ENCODE measurements at places on chromosomes 2 and 18.

DNA sequence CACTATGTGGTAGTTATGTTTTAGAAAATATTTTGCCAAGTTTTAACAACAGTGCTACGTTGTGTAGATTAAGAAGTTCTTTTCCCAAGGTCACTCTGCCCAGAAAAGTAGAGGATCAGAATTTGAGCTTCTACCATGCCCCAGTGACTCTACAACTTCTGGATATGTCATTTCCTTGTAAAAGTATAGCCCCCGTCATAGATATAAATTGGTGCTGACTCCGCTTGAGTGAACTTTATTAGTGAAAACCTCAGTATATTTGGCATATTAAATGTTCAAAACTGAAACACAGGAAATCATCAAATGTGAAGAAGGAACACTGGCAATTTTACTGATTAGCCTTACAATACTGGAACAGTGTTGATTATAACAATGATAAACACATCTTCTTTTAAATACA is 256.7 kb upstream of the UBE2E3 start:
- peak; percentile 41 for DNase-seq

DNA sequence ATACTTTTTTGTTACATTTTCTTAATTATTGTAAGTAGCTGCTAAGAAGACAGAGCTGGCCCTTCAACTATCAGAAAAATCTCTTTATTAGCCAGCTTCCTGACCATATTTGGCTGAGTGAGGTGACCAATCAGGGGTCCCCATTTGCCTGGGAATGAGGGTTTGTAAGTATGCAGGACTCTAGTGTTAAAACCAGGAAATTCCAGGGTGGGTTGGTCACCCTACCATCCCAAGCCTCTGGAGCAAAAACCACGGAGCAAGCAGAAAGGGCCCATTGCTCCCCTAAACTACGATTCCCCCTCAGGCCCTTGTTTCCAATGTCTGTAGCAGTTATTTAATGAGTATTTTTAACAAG is 165.6 kb upstream of the NCKAP5 start:
- no peak for DNase-seq

DNA sequence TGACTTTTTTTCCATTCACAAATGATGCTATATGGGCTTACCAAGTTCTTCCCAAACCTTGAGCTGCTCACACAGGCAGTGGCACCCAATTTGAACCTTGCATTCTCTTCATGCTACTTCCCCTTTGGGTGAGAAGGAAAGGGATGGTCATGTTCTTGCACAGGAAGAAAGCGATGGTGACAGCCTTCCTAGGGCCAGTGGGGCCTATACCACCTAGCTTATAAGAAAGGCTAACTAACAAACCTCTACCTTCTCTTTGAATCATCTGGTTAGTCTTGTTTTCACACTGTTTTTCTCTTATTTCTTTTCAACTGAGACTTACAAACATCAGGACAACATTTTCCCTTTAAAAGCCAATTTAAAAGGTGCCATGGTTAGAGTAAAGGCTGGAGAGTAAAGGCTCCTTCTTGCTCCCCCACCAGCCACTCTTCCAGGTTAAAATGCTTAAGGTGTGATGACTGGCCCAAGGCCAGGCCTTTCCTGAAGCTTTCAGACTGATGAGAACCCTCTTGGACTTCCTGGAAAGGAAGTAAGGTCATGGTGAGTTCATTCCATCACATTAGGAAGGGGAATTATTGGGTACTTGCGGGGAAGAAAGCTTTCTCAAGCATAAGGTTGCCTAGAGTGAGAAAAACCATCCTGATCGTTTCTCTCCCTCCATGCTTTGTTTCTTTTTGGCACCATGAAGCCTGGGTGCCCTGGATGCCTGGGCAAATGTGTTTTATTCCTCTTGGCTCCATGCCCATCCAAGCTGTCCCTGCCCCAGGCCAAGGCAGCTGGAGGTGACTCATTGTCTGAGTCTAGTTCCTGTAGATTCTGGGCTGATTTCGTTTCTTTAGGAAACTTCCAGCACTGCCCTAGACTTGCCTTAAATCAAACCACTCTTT is 41.4 kb upstream of the ITGB6 start:
- peak; percentile 82 for DNase-seq

DNA sequence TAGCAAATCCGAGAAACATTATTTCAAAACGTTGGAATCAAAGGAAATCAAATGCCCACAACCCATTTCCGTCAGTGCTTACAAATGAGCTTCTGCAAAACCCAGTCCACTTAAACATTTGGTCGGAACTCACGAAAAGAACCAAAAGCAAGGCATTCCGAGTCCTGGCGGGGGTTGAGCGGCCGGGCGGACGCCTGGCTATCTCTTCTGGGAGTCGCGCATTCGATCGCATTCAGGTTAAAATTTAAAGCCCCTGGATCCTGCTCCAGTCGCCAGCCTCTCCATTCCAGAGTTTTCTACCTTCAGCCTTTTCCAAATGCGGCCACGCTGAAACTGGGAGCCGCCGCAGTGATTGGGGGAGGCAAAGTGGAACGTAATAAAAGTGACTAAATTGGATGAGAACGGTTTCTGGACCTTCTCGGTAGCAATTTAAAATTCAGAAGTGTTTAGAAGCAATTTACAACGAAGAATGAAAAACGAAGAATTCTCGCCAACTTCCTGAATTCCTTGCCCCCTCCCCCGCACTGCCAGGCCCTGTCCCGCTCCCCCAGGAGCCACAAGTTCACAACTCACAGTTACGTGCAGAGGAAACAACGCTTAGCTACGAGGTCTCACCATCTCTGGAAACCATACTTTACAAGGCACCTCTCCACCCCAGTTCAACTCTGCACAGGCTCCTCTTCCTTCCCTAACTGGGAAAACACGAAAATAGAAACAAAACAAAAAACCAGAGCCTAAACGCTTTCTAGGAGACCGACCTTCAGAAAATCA is 1.7 kb upstream of the GATA6 start:
- DNase-seq, result no peak

DNA sequence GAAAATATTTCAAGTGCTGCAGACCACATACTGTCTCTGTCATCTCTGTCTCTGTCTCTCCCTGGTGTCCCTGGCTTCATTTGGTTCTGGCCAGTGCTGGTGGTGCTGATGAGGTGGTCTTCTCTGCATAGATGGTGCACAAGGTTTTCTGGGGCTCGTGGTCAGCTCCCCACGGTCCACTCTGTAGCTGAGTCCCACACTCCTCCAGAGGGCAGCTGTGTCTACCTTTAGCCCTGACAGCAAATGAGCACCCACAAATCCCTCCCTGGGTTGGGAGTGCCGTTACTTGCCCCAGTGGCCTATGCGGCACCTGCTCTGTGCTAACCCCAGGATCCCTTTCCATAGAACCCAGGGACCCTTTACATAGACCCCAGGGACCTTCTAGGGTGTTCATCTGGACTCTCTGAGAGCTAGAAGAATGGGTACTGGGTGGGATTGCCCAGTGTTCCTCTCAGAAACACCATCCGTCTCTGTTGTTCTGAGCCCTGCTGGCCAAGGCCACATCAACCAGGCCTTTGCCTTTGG is 129.3 kb downstream of the CAPN13 start:
- DNase-seq, result no peak

DNA sequence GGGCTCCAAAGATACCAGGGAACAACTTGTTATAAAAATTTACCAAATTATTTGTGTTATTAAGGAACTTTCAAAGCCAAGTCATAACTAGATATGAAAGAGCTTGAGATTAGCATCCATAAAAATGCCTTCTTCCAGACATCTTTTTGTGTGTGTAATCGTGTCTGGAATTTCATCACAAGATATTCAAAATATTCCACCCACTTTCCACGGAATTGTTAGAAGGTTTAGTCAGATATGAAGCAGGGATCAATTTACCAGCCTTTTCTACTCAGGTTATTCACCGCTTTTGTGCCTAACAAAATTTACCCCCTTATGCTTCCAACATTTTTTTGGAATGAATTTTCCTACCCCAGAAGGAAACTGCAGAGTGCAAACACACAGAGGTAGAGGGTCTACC is 130.2 kb upstream of the ACVR2A start:
- DNase-seq, result no peak

GRCh38 chr2:130336877-130337734 is 5.6 kb upstream of the IMP4 start:
- peak; percentile 83 for DNase-seq

- DNase-seq, result peak; percentile 24
These were observed 443.9 kb upstream of the ZNF804A start for GRCh38 chr2:184154438-184154837.

- no peak for DNase-seq
These were observed 377.5 kb downstream of the CLIP4 start for GRCh38 chr2:29492701-29493100.

GRCh38 chr2:118231759-118232158 is 143.5 kb downstream of the INSIG2 start:
- DNase-seq, result no peak

DNA sequence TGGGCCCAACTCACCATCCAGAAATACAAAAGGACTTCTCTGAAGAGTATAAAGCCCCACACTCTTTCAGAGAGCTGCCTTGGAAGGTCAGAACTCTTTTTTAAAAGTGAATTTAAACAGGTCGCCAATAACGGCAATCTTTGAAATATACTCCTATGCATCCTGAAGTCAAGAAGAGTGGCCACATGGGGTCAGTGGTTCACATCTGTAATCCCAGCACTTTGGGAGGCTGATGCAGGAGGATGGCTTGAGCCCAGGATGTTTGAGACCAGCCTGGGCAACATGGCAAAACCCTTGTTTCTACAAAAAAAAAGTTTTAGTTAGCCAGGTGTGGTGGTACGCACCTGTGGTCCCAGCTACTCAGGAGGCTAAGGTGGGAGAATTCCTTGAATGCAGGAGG is 68.1 kb upstream of the FZD7 start:
- peak; percentile 28 for DNase-seq

DNA sequence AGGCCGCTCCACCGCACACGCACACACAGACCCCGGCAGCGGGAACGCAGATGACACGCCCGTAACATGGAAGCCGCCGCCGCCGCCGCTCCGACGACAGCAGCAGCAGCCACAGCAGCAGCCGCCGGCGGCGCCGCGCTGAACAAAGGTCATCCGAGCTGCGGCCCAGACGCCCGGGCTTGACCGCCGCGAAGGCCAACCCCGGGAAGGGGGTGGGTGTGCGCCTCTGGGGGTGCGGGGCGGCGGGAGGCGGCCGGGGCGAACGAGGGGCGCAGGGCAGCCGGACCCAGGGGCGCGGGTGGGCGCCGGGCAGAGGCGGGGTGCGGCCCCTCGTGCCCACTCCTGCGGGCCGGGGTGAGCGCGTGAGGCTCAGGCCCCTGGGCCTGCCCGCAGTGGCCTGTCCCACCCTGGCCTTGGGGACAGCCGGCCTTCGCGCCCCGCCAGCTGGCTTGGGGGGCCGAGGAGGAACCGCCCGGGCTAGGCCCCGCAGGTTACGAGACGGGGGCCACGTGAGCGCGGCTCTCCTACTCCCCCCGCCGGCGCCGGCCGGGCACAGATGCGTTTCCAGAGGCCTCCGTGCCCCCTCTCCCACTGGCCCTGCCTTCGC is 1.0 kb upstream of the ZNF532 start:
- DNase-seq, result peak; percentile 38

DNA sequence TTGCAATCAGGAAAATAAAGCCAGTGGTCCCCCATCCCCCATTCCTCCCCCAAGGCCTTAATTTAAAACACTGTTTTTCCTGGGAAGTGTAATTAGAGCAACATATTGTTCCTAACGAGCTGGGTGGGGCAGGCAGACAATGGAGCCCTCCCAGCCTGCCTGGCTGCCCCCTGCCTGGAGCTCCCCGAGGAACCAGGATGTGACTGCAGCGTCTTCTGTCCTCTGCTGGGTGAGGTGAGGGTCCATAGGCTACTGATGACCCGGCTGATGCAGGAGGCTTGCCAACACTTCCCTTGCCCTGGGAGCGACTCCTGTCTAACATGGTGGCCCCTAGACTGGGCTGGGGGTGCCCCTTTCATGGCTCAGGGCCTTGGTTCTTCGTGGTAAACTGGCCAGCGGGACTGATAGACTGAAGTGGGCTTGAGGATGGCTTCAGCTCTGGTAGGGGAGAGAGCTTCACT is 152.4 kb downstream of the DYSF start:
- no peak for DNase-seq

GRCh38 chr2:178069551-178069950 is 3.0 kb downstream of the PDE11A start:
- DNase-seq, result no peak

DNA sequence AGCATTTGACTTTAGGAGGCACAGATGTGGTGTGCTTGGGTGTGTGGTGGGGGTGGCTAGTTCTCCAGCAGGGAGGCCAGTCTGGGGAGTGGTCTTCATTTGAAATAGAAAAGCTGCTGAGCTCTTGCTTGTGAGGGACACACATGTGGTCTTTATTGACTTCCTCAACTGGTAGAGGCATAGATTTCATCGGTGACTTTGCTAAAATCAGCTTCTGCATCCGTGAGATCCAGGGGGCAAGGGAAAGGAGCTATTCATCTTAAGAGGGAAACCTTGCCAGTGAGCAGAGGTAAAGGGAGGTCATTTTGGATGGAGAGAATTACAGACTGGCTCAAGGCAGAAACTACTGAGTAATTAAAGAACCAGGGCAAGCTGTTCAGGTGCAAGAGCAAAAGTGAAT is 4.7 kb downstream of the MAPRE3 start:
- DNase-seq, result no peak

DNA sequence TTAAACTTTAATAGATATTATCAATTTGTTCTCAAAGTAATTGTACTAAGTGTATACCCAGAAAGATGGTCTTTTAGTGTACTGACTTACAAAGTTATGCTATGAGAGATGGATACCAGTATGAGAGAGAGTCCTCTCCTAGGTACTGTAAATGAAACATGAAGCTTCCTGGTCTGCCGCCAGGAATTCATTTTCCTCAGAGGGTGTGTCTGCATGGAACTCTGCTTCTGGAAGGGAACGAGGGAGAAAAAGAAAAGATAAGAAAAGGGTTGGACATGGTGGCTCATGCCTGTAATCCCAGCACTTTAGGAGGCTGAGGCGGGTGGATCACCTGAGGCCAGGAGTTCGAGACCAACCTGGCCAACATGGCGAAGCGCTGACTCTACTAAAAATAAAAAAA is 2.2 kb upstream of the SSB start:
- peak; percentile 42 for DNase-seq

- DNase-seq, result peak; percentile 75
These were observed 14.3 kb upstream of the MAP3K2 start for GRCh38 chr2:127401757-127402695.

DNA sequence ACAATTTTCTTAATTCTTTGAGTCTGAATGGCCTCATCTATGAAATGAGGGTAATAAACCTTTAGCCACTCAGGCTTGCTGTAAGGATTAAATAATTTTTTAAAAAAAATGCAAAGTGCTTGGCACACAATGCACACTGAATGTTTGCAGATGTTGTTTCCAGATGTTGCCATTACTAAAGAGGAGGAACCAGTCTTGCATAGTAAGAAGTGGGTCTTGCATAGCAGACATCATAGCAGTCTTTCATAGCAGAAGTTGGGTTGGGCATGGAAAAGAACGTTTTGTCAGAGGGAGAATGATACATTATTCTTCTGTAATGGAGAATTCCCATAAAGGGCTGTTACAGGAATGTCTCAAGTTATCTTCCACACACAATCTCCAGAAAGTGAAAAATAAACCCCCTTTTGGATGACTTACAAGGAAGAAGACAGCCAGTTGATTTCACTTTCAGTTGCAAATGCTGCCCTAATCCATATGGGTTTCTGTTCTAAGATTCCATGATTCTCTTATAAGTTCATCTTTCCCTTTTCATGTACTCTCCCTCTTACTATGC is 327.7 kb downstream of the SUCLG1 start:
- no peak for DNase-seq

GRCh38 chr2:30639836-30640235 is 167.4 kb downstream of the CAPN13 start:
- no peak for DNase-seq

Data from PC-3 (cell line).